Hippocampal formation (tissue), 2 donors: ENCODE measurements at places on chromosomes 13 and 19.
A peak's percentile ranks its signal among the peaks of the same experiment; 100 is the strongest.

DNA sequence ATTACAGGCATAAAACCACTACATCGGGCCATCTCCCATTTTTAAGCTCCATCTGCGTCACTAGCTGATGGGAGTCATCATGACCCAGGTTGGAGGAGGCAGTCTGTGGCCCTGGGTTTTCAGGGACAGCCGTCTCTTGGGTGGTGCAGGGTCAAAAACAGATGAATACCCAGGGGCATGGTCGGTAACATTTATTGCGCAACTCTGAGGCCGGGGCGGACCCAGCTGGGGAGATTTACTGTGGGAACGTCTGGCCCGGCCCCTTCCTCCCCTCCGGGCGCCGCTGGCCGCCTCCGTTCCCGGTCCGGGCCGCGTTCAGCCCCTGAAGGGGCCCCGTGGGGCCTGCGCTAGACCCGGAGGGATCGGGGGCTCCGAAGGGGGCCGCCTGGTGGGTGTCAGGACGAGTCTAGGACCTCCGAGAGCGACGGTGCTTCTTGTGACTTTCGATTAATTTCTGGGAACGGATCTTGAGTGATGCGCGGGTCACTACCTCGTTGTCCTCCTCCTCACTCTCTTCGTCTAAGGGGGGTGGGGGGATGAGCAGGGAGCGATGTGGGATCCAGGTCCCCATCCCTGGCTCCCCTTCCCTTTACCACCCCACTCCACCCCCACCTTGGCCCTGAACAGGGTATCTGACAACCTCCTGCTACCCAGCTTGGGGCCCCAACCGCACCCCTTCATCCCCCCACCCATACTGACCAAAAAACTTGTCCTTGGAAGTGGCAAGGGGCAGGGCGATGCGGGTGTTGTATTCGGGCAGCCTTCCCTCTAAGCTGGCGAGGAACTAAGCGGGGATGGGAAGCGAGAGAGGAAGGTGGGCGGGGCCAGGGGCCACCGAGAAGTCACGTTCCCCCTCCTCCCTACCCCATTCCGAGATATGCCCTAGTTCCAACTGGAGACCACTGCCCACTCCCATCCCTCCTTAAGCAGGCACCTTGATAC, 1.6 kb upstream of the RGL3 start:
- no peak for DNase-seq

DNA sequence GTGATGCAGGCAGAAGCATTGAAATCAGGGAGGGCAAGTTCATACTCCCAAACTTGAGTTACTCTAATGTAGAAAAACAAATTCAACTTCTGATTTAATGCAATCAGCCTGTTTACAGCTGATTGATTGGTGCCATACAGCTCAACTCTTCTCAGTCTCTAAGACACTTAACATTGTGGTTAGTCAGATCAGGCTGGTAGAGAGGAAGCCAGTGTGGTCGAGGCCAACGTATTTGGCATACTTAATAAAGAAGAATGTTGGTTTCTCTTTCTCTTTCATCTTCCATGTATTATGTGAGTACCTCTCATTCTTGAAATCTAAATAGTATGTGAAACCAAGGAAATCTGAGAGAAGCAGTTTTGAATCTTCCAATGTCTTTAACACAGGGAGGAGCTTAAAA, 255.0 kb upstream of the SLITRK1 start:
- no peak for DNase-seq

DNA sequence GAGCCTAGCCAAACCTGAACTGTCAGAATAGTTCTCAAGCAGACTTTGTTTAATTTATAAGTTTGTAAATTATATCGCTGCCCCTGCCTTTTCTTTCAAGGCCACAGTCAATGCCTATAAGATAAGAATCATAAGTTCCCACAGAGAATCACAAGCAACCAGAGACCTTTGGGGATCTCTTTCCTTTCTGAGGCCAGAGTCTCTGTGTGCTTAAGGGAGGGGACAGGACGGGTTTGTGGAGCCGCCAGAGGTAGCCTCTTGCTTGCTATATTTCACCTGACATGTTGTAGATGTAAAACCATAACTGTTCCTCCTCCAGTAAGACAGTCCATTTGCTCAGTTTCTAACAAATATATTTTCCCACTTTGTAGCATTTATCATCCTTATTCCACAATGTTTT, 458.8 kb downstream of the RFC3 start:
- DNase-seq = no peak

DNA sequence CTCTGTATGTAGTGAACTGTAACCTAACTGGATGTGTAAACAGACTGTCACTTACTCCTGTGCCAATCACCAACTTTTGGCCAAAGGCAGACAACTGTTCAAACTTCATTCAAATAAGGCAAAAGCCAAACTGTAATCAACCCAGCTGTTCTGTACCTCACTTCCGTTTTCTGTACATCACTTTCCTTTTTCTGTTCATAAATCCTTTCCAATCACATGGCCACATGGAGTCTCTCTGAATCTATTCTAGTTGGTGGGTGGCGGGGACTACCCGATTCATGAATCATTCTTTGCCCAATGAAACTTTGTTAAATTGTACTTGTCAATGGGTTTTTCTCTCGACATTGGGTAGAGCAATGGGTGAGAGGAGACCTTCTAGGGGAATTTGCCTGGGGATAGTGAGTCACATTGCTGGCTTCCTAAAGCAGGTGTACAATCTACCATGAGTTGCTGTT, 178.3 kb upstream of the RFC3 start:
- no peak for DNase-seq

DNA sequence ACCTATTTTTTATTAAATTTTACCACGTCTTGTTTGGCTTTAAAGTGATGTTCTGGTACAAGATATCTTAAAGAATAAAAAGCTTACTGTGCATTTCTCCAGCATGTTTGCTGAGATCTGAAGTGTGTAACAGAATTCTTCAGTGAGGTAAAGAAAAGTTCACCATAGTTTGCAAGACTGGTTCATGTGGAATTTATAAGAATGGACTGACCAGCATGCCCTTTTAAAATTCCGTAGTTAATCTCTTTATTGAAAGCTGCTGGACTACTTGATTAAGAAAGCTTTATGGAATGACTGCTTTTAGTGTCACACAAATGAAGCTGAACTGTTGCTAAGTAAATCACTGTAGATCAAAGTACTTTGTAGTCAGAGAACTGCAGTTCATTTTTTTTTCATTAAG, 119.2 kb downstream of the GPC6 start:
- no peak for DNase-seq

DNA sequence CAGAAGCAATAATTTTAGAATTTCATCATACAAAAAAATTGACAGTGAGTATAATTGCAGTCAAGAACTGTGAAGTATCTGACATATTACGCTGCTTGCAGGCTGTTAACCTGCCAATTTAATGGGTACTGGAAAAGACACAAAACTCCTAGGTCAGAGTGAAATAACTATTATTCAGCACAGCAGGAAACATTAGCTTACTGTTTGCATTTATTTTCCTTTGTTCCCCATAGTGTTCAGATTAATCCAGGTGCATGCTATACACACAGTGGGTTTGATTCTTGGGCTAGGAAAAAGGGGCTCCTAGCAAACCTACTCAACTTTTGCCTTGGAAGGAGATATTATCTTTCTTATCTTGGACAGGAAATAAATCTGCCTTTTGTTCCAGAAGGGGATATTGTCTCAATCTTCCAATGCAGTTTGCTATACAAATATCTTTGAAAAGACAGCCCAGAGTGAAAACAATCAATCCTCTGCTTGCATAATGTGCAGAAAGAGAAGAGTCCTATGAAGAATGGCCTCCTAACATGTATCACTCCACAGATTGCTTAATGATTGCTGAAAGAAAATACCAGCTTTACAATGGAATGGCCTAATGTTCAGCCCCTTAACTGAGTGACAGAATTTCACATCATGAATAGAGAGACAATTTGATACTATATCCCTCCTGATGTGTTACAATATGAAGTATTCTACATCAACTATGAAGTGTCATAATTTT, 443.4 kb downstream of the TBC1D4 start:
- no peak for DNase-seq

GRCh38 chr13:24916464-24916863, 152.5 kb downstream of the RNF17 start:
- DNase-seq = no peak

- peak; percentile 6 for DNase-seq
These were observed 454 bp downstream of the BLVRB start for GRCh38 chr19:40465025-40465556.

- DNase-seq = no peak
These were observed 70.2 kb downstream of the SOX1 start for GRCh38 chr13:112137144-112137543.

GRCh38 chr13:73481886-73482445, 423.2 kb downstream of the KLF5 start:
- DNase-seq = no peak

GRCh38 chr13:51244637-51245405, 22.6 kb downstream of the FAM124A start:
- DNase-seq = no peak

- no peak for DNase-seq
These were observed 28.0 kb downstream of the CYP4F2 start for GRCh38 chr19:15869873-15870272.

DNA sequence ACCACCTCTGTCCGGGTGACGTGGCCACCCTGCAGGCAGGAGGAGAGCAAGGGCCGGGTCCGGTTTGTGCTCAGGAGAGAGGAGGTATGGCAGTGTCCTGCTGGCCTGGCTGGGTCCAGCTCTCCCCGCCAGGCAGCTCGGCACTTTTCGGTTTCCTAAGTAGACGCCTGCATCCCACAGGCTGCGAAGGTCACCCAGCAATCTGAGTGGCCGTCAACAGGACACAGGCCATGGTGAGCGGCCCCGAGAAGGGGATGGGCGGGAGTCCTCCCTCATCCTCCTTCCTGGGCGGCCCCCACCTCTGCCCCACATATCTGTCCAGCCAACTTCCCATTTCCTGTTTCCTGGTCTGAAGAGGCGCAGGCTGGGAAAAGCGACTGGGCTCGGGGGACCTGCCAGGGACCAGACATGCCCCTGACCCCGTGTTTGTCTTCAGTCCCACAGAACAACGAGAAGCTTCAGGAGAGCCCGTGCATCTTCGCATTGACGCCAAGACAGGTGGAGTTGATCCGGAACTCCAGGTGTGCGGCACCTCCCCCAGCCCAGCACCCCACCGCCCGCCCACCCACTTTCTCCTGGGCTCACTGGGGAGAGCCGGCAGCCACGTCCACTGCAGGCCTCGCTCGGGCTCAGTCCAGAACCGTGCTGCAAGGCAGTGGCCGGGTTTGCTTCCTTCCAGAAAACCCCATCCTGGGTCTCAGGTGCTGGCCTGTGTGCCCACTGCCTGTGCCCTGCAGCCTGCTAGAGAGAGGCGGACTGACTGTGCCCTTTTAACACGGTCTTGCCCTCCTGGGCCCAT, 16.3 kb downstream of the PIAS4 start:
- no peak for DNase-seq

DNA sequence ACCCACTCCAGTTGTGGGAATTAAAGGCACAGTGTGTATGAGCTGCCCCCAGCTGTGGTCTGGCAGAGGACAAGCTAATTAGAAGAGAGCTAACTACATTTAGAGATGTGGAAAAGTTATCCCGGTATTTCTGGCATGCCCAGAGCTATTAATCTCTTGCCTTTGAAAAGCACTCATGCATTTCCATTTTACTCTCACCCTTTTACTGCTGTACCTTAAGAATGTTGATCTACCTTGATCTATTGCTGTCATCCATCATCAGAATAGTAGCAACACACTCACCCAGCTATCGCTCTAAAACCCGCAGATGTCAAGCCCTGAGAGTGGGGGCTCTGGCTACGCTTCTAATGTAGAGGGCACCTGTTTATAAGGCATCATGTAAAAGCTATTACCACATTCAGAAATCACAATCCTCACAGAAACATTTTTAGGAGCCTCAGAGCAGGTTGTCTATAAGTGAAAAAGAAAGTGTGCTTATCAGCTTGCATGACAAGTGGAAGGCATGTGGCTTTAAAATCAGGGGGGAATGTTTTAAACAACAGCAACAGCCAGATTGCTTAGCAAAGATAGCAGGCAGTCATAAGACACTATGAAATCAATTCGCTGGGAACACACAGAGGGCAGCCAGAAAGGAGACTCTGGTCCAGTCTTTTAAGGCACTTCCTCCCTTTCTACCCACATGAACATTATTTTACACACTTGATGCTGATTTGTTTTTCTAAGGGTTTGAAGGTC, 224.2 kb upstream of the IRS2 start:
- no peak for DNase-seq

DNA sequence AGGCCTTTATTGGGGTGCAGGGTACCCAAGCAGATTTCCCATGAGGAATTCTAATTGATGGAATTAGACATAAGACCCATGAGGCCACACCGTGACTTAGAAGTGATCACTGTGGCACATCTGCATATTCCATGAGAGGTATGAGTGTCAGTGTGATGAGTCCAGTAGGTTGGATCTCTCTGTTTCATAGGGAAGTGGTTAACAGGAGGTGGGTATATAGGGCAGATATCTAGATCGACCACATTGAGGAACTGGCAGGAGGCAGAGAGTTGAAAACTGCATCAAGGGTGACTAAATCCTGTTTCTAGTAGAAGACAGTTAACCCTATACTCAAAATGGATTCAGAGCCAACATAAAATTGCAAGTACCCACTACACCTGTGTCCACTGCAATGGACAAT, 68.6 kb upstream of the MIR17HG start:
- DNase-seq = no peak

- DNase-seq = no peak
These were observed 185.7 kb downstream of the KCNRG start for GRCh38 chr13:50200988-50201387.

DNA sequence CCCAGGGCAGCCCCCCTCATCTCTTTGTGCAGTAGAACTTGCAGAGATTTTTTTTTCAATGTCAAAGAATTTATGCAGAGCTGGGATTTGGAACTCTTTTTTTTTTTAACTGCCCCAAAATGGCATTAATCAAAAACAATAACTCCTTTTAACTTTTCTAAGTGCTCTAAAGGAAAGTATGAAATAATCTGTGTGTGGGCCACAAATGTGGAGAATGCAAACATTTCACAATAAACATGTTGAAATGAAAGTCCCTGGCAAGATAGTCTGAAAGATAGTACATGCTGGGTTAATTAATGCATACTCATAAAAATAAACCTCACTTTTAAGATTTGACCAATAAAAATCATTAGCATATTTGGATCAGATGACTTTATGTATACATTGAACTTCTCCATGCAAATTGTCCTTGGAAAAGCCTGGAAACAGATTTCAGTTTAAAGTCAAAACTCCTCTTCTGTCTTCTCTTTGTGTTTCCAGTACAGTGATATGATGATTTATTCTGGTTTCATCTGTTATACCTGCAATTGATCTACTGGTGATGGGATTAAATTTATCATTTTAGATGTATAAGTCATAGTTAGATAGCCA, 30.5 kb upstream of the ZNF536 start:
- no peak for DNase-seq

GRCh38 chr13:34430294-34430693, 511.8 kb upstream of the NBEA start:
- DNase-seq = no peak

DNA sequence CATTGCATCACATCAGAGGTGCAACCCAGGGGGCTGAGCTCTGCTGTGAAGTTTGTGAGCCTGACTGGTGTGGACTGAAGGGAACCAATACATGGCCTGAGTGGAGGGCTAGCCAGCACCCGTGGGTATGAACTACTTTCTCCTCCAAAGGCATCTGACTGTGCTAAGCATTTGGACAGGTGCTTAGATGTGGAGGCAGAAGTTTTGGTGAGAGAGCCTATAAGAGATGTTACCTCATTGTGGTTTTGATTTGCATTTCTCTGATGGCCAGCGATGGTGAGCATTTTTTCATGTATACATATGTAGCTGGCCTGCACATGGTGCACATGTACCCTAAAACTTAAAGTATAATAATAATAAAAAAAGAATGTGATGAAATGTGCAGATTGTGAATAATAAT, 46.9 kb downstream of the TEX29 start:
- DNase-seq = no peak
